ENCODE measurements at places on chromosomes 6 and 20.

GRCh38 chr6:16555550-16555949, 205.7 kb downstream of the ATXN1 start:
- DNase-seq, result no peak

GRCh38 chr6:1215023-1215422, 96.9 kb upstream of the FOXQ1 start:
- DNase-seq, result no peak

DNA sequence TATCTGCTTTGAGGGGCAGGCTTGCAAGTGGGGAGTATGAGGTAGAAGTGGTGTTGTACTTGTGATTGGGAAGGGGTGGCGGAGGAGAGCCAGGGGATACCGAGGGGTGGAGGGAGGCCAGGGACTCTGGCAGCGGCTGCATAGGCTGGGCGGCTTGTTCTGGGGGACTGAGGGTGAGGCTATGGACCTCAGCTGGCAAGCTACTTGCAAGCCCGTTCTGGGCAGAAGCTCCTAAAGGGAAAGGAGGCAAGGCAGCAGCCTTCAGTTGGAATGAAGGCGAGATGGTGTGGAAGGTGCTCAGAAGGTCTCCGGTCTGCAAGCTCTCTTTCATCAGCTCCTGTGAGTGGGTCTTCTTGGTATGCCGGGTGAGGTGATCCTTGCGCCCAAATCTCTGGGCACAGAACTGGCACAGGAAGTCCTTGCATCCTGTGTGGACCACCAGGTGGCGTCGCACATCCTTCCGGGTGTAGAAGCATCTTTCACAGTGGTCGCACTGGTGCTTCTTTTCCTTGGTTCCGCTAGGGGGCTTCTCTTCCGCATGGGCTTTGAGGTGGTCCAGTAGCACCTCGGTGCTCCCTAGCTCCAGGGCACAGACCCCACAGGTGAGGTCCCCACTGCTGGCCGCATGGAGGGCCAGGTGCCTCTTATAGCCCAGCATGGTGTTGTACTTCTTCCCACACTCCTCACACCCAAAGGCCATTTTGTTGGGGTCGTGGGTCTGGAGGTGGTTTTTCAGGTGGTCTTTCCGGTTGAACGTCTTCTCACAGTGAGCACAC, 66.0 kb downstream of the PLAGL1 start:
- peak; percentile 54 for DNase-seq

DNA sequence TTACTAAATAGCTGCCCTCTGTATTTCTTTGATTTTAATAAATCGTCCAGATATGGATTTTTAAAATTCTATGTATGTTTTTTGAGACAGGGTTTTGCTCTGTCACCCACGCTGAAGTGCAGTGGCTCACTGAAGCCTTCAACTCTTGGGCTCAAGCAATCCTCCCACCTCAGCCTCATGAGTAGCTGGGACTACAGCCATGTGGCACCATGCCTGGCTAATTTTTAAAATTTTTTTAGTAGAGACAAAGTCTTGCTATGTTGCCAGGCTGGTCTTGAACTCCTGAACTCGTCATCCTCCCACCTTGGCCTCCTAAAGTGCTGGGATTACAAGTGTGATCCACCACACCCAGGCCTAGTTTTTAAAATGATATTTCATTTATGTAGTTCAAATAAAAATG, 47.4 kb upstream of the DDR1 start:
- no peak for DNase-seq

DNA sequence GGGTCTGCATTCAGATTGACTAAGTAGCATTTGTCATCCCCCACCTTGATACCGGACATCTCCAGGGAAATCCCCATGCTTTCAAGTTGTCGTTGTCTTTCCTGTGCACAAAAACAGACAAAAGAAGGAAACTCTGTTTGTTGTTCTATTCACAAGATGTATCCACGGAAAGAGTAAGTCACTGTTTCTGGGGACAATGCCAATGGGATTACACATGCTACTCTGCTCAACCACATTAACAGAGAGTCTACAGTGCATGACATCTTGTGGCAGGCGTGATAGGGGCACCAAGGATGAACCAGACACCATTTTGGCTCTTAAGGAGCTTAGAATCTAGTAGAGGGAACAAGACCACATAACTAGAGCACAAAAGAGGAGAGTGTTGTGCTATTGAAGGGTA, 124.4 kb upstream of the NUP153 start:
- no peak for DNase-seq

DNA sequence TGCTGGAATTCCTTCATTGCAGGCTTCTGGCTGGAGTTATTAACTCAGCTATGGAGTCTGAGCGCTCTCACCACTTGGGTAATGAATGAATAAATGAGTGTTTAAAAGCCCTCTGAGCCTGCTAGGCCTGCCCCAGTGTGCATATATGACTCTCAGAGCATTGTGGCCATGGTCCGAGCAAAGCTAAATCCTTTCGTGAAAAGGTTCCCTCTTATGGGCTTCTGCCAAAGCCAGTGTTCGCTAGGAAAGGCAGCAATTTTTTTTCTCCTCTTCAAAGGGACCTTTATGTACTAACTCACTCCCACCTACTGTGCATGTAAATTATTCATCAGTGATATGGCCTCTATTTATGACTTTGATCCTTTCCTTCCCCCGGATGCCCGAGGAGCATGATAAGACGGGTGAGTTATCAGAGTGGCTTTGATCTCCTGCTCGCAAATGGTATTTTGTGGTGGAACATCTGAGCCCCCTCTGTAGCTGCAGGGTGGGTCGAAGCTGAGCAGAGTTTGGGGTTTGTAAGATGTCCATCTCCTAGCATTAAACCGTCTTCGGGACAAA, 88.6 kb downstream of the LINC00237 start:
- no peak for DNase-seq

- DNase-seq, result no peak
Measured at GRCh38 chr6:83824831-83825230, 28.3 kb upstream of the RIPPLY2 start.

DNA sequence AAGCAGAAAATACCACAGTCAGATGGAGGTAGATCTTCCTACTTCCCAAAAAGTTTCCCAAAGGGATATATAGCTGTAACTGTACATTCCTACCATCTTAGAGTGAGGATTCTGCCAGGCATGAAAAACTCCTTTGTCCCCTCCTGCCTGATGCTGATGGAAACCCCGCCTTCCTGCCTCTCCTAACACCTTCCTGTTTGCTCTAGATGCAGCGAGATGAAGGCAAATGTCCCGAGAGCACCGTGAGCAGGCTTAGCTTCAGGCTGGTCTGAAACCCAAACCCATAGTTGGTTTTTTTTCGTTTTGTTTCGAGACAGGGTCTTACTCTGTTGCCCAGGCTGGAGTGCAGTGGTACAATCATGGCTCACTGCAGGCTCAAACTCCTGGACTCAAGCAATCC, 55.6 kb downstream of the MYB start:
- no peak for DNase-seq

GRCh38 chr6:84605298-84605697, 159.1 kb downstream of the TBX18 start:
- no peak for DNase-seq

- no peak for DNase-seq
Measured at GRCh38 chr6:105560611-105561066, 157.8 kb upstream of the PREP start.

- DNase-seq, result no peak
Measured at GRCh38 chr6:48512390-48512789, 401.4 kb upstream of the PTCHD4 start.

Measured in activated T-cell treated with anti-CD3 and anti-CD28 coated beads, Interleukin-2, amount 50 U/mL, for 1 hour (primary cell).